CD4-positive, alpha-beta T cell treated with Interleukin-2 at 100 ng/mL for 4 hours (primary cell): ENCODE measurements at places on chromosomes 1 and 21.

- DNase-seq, result no peak
These were observed 4.2 kb upstream of the ANGPTL7 start for GRCh38 chr1:11184973-11185372.

DNA sequence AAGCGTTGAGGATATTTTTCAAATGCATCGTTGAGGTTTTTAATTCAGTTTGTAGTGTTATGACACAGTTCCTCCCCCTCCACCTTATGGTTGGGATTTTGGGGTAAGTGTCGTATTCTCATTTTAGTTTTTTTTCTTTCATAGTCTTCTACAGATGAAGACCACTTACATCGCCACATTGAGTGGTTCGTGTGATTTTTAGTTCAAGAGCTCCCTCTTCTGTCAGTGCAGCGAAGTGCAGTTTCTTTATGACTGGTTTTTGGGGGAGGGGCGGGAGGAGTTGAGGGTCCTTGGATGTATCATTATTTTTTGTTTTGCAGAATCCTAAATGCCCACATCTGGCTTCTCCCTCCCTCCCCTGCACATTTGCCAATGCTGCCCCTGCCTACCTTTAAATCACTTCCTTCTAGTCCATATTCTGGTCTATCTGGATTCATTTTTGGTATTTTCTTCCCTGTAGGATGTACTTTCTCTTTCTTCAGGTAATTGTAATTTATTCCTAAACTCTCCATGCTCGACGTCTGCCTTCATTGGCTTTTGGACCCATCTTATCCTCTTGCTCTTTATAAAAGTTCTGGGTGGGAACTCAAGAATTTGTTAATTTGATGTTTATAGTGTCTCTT lies 433.1 kb downstream of the CAMTA1 start:
- DNase-seq, result peak; percentile 30

DNA sequence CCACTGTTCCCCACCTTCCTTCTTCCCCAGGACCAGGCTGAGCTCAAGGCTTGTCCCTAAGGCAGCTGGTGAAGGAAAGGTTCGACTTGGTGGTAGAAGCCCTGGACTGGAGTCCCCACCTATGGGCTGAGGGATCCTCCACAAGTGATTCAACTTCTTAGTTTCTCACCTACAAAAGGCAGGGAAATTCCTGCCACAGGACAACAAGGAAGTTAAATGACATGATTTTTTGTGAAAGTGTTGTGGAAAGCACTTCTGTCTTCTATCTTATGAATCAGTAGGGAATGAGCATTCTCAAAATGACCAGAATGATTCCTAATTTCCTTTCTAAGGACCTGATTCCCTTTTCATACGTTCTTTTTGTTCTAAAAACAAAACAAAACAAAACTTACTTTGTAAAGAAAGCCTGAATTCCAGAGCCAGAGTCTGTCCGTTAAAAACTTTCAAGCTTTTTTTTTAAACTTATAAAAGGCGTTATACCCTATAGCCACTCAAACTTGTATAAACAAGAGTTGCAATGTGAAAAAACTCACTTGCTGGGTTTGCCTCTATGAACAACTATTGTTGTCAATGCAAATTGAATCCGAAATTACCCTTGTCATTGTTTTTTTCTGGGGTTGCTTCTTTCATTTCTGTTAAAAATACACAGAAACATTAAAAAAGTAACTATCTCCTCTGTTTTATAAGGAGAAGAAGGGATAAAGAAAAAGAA lies 12.2 kb downstream of the KCNJ15 start:
- no peak for DNase-seq

DNA sequence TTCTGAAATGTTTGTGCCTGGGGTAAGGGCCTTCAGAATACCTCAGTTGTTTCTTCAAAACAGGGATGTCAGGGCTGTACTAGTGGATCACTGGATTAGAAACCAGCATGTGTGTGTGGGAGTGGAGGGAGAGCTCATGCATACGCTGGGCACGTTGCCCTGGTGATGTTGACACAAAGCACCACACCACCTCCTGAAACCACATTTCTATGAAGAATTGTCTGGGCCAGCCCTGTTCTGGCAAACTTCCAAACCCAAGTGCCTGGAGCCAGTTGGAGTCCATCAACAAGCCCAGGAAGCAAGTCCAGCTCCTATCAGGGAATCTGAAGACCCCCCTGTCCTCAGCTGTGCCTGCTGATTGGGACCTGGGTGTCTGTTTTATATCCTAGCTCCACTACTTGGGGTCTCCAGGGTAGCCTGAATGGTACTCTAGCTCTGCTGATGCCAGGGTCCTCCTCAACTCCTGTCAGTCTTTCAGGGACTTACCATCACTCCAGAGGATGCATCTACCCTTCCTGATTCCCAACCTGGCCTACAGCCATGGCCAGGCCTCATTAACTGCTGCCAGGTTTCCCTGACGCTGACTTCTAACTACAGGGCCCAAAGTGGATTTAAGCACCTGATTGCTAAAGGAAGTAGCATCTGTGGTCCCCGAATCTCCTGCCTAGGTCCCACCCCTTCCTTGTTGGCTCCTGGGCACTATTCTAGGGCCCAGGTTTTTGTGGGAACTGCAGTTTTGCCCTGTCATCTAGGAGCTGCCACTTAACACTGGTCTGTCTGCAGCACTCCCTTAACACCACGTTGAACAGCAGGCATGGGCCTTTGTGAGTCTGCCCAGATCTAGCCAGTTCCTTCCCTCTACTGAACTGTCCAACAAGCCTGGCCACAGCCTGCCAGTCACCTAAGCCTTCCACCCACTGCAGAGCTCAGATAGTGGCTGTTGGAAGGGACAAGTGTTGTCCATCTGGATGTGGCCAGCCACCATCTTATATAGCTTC lies 45.5 kb downstream of the LPAR3 start:
- DNase-seq, result peak; percentile 63

DNA sequence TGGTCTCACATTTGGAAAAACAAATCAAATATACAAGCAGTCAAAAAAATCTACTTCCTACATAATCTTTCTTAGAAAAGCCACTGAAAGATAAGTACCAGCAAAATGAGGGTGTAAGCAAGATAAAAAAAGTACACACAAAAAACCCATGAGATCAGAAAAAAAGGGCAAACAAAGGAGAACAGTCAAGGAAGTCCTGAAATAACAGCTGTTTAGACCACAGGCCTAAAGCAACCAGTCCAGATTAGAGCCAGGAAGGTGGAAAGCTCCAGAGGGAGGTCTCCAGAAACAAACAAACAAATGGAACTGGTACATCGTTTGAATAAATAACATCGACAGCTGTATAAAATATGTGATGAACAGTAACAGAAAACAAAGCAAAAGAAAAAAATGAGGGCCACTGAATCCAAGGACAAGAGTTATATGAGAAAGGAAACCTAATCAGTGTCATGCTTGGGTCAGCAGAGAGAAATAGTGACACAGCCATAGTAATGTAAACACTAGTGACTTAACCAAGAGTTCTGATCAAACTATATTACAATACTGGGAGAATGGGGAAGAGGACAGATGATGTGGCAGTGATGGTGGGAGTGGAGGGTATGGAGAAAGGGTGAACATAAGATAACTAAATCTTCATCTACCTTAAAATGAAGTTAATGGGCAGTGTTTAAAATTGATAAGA lies 67.5 kb downstream of the NVL start:
- no peak for DNase-seq

DNA sequence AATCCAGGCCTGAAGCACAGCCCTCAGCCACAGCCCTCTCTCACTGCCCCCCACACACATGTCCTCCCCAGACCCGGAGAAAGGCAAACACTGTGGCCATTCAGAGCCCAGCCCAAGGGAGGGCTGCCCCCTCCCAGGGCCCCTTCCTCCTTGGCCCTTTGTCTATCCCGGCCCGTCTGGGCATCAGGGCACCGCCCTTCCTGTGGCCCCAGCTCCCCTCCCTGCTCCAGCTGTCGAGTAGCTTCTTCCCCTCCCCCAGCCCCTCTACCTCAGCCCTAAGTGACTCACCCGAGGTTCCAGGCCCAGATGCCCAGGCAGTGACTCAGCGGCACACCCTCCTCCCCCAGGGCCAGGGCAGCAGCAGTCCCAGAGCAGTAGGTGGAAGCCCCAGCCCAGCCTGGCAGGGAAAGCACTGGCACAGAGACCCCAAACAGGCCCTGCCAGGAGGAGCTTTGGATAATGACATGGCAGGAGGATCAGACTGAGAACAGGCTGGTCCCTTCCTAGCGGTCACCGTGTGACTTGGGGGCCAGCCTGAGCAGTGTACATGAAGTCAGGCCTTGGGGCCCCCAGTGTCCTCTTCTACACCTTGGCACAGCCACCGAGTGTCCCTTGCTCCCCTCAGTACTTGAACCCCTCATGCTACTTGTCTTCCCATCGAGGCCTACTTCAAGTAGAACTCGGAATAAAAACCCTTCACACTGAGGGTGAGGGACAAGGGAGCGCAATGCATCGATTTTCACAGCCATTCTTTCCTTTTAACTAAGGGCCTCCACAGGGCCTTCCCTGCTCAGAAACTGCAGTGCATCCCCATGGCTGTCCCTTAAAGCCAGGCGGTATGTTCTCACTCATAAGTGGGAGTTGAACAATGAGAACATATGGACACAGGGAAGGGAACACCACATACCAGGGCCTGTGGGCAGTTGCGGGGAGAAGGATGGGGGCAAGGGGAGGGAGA lies 1.0 kb upstream of the S100A2 start:
- DNase-seq, result peak; percentile 95
